ENCODE measurements at places on chromosomes 2 and 18.

DNA sequence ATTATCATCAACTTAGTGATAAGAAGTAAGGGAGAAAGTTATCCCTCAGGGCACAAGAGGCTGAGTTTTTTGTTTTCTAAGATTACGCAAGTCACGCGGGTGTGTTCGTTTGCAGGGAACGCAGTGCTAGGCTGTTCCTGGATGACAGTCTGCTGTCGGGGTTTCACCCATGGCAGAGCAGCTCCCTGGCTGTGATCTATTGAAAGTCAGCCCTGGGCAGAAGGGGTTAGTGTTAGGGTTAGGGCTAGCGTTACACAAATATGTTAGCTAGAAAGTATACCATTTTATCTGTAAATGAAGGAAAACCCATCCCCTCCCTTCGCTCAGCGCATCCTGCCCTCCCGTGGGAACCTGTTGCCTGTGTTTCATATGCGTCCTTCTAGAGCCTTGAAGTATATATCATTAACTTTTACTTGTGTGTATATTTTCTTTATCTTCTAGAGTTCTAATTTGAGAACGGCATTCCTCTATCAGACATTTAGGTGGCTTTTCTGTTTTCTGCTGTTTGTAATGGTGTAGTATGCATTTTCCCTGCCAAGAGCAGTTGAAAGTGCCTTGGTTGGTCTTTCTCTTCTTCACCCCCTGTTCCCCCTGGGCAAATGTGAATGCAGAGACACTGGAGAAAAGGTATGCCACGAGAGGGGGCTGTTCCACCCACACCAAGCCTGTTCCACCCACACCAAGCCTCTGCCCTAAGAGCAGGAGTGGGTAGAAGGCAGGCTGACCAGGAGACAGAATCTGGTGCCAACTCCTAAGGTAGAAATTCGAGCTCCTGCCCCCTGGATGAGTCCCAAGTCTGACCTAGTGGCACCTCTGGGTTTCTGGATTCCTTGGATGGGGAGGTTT lies 47.0 kb downstream of the ARMC9 start:
- no peak for DNase-seq

DNA sequence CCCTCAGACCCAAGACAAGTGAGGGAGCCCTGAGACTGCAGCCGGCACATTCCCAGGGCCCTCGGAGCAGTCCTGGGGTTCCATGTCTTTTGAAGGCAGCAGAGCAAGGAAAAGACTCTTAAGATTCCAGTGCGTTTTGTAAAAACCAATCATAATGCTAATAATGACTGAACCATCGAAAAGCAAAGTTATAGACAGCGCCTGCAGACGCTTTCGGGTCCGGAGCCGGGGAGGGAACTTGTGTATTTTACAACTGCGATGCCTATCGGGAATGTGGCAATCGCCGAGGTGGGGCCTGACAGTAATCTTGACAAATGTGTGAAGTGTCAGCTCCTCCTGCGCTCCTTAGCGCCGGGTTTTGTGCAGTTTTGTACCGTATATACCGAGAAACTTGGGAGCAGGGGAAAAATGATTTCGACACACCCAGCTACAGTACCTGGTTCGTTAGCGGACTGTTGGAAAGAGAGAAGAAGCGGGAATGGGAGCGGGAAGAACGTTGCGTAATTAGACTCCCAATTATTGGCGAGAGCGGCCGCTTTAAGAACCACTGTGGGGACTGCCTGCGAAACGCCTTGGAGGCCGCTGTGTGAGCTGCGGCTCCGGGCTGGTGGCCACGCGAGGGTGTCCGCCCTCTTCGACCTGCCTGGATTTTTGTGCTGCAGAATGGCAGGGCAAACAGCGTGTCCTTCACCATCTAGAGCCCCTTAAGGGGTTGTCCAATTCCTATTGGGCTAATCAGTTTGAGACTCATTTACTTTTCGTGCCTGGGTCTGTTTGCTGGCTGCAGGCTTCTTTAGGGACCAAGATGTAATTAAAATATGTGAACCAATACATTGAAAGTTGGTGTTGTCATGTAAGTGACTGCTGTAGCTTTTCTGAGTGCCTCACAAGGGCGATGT lies 2.4 kb downstream of the EPAS1 start:
- no peak for DNase-seq

DNA sequence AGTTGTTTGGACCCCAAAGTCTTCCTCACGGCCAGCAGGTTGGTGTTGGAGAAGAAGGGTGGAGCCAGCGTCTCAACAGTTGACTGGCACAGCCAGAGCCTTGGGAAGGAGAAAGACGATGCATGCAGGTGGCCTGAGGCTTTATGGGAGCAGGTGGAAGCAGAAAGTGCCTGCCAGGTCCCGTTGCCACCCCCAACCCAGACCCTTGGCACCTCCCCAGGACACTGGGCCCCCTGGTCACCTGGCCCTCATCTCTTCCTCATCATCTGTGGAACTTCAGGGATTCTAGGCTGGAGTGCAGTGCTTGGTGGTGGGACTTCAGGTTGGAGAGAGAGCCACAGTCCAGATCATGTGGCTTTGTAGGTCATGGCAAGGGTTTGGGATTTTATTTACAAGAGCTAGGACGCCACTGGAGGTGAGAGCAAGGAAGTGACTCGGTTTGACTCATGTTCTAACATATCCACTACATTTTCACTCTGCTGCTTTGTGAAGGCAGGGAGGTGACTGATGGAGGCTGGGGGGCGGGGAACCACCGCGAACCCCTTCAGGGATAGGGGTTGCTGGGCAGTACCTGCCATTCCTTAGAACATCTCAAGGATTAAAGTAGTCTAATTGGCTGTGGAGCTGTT lies 62.5 kb upstream of the B3GNT7 start:
- no peak for DNase-seq

DNA sequence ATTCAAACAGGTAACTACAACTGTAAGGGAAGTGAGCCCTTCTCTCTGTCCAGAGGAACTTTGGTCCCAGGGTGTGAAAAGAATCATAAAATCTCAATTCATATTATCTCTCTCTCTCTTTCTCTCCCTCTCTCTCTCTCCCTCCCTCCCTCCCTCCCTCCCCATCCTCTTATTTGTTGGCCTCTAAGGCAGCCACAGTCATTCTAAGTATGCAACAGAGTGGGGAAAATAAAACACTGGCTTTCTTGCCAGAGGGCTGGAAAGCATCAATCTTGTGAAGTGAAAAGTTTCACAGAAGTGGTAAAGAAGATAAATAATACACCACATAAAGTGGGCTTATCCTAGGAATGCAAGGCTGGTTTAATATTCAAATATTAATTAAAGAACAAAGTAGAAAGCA lies 95.6 kb upstream of the KCNH7 start:
- no peak for DNase-seq

- no peak for DNase-seq
Measured at GRCh38 chr2:14223576-14223975, 408.9 kb upstream of the LRATD1 start.

DNA sequence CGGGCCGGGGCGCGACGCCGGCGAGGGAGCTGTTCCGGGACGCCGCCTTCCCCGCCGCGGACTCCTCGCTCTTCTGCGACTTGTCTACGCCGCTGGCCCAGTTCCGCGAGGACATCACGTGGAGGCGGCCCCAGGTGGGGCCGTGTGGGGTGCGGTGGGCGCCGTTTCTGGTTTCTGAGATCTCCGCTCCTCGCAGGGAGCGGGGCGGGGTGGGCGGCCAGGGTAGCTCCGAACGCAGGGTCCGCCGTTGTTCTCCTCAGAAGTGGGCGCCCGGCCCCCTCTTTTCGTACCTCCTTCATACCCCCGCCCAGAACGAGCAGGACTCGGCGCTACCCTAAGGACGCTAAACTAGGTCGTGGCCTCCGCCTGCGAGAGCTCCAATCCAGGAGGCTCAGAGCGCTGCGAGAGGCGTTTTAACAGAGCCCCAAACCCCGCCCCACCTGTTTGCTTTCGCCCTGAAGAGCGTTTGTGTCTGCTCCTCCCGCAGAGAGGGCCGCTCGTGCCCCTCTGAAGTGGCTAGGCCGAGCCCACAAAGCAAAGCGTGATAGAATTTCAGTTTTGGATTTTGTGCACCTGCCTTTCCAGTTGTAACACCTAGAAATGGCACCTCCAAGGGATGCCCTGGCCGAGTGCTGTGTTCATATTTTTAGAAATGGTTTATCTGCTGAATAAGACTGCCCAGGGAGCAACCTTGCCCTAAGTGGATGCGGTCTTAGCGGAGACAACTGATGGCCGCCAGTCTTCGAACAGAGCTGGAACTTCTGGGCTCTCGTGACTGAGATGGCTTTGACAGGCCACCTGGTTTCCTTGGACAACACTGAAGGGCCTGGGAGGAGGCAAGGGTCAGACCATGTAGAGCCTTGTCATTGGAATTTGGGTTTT lies 626 bp downstream of the CAPN10 start:
- DNase-seq = no peak

DNA sequence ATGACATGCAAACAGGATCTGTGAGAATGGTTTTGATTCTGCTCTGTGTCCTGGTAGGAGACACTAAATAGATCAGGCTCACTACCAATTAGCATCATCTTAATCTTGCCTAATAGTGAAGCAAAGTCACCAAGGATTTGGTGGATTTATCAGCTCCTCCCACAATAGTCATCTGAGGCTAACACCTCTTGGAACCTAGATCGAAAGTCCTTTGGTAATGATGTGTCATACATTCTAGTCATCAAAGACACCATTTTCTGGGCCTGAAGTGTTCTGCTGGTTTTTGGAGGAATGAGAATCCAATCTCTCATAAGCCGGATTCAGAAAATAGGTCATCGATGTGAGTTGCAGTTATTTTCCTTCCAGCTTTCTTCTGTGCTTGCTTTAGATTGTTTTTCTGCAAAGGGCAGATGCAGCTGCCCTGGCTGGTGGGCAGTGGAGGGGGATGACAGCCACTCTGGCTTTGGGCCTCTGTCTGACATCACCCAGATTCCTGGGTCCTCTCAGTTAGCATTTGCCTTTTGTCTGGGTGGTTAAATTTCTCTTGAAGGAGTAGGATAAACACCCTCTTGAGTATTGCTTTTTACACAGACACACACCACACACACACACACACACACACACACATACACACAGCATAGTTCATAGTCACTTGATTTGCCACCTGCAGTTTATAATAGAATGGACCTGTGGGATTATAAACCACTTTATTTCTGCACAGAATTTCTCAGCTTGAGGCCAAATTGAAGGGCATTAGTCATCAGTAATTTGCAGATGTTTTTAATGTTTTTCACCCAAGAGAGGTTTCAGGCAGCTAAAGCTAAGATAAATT lies at the start of gene MYO3B:
TSS of gene MYO3B (plus strand) at position 198 of the 832 bp plus-strand sequence. CDS start at position 339, 141 bp downstream.
- DNase-seq = no peak

- DNase-seq = no peak
Measured at GRCh38 chr2:202824901-202825300, 46.7 kb downstream of the ICA1L start.

GRCh38 chr2:204012072-204012653 lies 75.6 kb downstream of the ICOS start:
- no peak for DNase-seq

DNA sequence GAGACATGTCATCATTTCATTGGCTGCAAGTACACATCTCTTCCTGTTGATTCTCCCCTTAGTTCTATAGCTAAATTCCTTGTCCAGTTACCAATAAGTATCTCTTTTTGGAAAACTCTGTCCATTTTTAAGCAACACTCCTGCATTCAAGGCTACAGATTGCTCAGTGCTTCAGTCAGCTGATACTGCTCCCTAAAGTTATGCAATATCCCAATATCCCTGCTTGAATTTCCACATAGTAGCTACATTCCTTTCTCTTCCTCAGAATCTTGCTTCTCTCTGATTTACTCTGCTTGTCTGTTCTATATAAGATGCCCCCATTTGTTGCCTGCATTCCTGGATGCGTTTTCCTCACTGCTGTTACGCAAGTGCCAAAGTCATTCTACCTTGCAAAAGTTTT lies 109.8 kb downstream of the PARD3B start:
- no peak for DNase-seq

- no peak for DNase-seq
Measured at GRCh38 chr18:76545433-76546087, 50.5 kb upstream of the ZNF516 start.

GRCh38 chr18:38648179-38648578 lies 1082.6 kb upstream of the CELF4 start:
- DNase-seq = no peak

DNA sequence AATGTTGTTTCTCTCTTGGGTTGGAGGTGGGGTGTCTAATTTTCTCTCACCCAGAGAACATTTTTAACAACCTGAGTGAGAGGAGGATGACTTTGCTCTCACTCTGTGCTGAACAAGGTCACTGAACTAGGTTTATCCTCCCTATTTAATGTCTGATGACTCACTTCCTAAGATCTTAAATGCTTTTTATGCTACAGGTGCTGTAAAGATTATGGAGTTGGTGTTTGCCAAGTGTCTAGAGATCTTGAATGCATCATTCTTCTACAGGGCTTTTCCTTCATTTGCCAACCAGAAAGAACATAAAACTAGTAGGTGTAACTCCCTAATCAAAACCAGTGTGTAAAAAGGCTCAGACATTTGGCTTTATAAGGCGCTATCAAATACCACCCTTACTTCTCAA lies 350.5 kb upstream of the ETAA1 start:
- DNase-seq = no peak

DNA sequence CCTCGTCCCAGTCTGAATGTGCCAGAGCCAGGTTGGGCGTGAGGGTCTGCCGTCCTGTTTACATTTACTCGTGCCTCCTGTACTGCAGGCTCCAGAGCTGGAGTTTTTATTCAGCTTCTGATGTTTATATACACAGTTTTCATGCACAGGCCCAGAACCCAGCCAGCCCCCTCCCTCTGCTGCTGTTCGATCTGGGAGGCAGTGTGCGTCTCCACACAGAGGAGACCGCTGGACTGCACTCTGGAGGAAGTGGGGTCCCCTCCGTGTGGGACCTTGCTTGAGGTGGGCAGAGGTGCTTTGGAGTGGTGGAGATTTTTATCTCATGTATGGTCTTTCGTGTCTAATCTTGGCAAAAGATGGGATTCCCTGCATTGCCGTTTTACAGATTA lies 90.6 kb downstream of the GLI2 start:
- no peak for DNase-seq

GRCh38 chr2:23686405-23687029 lies 240.4 kb downstream of the ATAD2B start:
- DNase-seq = no peak

GRCh38 chr2:14673351-14673875 lies 40.9 kb downstream of the LRATD1 start:
- no peak for DNase-seq

GRCh38 chr18:38642711-38643110 lies 1077.1 kb upstream of the CELF4 start:
- DNase-seq = no peak
